A375 (cell line): ENCODE measurements at places on chromosomes 4 and X. TPM values are rescaled to one million over a fixed set of nuclear protein-coding genes. Genes with fewer than 3 reads are reported as not detected.

TMEM185A gene
- 6.5 and 8.3 TPM in 2 replicates for total RNA-seq

ZNF711 gene
- 0.60 and 0.90 TPM in 2 replicates for total RNA-seq

EFHC2 gene
- total RNA-seq, result not detected in 2 replicates

GLRA3 gene
- not detected in 2 replicates for total RNA-seq

CT45A10 gene
- total RNA-seq, result 51.5 and 62.2 TPM in 2 replicates

CFAP299 gene
- total RNA-seq, result not detected in 2 replicates

UGT2A1 gene
- total RNA-seq, result not detected in 2 replicates

TEX13D gene
- 0.11 and 0.26 TPM in 2 replicates for total RNA-seq

NIPAL1 gene
- total RNA-seq, result 2.0 and 4.1 TPM in 2 replicates

CFP gene
- 0.58 and 1.1 TPM in 2 replicates for total RNA-seq
